ENCODE measurements at places on chromosomes 16 and 17.

DNA sequence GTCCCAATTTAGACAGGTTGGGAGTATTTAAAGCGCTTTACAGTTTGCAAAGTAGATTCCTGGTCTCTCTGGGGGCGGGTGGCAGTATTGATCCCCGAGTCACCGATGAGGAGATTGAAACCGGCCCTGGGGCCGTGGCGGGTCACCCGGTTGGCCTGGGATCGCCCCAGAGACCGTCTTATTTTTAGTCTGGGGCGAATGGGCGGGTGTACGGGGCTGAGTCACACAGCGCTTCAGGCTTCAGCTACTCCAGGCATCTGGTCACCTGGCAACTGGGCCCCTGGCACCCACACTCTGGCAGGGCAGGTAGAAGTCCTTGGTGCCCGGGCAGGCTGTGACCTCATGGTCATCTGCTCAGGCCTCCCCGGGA is 669 bp downstream of the MIEF2 start:
- DNase-seq = peak; percentile 52

DNA sequence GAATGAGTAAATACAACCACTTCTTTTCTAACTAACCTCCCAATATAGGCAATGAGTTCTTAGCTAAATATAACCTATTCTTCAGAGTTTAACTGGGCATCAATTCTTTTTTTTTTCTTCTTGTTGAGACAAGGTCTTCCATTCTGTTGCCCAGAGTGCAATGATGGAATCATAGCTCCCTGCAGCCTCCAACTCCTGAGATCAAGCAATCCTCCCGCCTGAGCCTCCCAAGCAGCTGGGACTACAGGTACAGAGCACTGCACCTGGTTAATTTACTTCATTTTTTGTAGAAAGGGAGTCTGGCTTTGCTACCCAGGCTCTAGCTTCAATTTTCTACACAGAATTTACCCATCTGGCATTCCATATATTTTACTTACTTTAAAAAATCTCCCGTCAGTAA is 1.1 kb downstream of the METTL16 start:
- DNase-seq = no peak

DNA sequence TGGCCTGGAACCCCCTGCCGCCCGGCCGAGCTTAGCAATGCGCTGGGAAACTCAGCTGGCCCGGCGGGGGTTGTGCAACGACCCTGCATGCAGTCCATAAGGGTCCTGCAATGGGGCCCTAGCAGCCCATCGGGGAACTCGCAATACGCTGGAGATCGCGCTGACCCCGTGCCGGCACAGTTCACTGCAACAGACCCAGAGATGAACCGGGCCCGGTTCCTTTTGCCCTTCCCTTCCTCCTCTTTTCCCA is 375 bp downstream of the SLC25A11 start:
- DNase-seq = no peak

DNA sequence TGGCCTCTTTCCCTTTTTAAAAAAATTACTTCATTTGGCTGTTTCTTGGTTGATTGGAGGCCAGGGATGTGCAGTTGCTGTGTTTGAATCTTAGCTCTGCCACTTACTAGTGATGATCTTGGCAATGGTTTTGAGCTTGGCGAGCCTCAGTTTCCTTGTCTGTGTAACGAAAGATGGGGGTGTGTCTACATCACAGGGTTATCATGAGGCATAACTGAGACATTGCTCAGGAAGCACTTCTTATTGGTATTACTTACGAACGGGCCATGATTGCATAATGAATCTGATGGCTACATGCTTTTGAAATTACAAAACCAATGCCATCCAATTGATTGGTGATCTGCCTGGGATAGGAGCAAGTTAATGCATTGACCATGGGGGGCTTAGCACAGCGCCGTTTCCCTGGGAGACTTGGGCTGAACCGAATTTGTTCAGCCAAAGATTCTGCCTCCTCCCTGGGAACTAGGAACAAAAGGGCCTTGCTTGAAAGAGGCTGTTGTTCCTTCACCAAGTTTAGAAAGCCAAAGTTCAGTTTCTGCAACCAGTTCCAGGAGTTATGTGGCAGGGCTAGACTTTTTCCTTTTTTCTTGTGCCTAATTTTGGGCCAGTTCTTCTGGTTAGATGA is 21.9 kb downstream of the CMIP start:
- no peak for DNase-seq

GRCh38 chr17:57783338-57783742 is 38.2 kb upstream of the CCDC182 start:
- DNase-seq = peak; percentile 76

GRCh38 chr17:74625661-74626060 is 2.1 kb upstream of the CD300E start:
- DNase-seq = no peak

GRCh38 chr17:15943971-15944758 is 765 bp upstream of the ADORA2B start:
- DNase-seq = no peak

DNA sequence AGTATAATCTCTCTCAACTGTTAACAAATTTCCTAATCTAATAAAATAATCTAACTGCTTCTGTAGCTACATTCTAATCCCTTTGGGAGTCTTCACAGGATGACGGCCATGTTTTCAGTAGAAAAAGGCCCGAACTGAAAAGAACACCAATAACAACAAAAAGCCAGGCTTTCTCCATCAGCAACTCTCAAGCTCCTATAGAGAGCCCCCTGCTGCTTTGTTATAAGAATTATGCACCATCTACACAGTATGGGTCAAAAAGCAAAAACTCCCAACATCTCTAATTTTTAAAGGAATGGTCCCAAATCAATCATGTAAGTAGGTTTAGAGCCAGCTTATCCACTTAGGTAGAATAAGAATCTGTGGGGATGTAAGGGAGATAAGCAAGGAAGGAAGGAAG is 163.6 kb upstream of the C17orf78 start:
- DNase-seq = no peak

- no peak for DNase-seq
Measured at GRCh38 chr17:61453566-61454380, 1.6 kb downstream of the TBX4 start.

GRCh38 chr16:30896261-30896888 is at the start of gene CTF1:
Gene CTF1 (plus strand): TSS chr16:30896614. CDS start chr16:30896644, 30 bp downstream.
- DNase-seq = no peak

DNA sequence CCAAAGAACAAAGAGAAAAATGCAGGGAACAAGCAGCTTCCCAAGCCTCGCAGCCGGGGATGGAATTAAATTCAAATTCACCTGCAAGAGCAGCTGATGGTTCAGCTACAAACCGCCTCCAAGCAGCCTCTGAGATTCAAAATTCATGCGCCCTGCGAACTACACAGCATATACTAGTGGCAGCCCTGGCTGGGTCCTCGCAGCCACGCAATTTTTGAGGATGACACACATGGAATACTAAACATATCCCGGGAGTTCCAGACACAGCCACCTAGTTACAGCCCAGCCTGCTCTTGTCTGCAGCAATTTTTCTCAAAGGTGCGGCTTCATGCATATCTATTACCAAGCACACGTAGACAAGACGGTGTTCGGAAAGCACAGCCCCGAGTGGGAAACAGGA is 35.9 kb upstream of the KIFC3 start:
- no peak for DNase-seq

- peak; percentile 78 for DNase-seq
Measured at GRCh38 chr17:40443196-40443987, at the start of gene IGFBP4. Gene IGFBP4 (plus strand): TSS chr17:40443450. CDS start chr17:40443736, 286 bp downstream.

DNA sequence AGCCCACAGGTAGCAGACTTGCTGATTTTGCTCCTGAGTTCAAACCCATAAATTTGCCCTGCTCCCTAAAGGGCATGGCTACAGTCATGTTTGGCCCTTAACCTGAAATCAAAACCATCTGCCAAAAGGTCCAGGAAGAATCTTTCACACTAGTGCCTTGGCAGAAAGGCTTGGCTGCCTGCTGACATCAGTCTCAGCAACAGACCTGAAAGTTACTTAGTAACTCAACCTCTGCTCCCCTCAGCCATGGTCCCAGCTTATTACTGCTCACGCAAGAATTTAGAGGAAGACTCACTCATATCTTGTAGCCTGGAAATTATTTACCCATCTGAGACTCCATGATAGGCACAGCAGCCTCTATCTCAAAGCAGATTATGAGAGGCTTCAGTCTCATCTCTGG is 98.0 kb upstream of the KIF2B start:
- DNase-seq = no peak

GRCh38 chr17:69945698-69946185 is 129.3 kb upstream of the KCNJ16 start:
- DNase-seq = no peak

DNA sequence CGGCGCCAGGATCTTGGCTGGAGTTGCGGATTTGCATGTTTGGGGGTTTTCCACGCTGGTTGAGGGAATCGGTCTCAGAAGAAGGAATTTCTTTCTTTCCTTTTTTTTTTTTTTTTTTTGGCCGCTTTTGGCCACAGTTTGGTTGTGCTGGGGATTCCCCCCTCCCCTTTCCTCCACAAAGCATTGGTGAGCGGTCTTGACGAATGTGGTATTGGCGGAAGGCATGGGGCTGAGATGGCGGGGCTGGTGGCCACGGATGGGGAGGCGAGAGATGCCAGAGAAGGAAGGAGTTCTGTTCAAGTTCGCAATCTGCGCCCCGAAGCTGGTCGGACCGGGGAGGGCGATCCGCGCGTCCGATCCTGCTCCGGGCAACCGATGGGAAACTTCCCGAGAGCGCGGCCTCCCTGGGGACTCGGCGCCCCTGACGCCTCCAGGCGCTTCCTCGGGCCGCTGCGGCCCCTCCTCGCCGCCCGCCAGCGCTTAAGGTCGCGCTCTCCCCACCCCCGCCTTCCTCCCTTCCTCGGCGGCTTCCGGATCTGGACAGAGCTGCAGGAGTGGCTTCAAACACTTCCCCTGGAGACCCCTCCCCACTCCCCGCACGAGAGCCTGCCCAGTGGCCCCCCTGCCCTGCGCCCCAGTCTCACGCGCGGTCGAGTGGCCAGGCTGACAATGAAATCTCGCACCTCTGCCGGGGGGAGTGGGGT is 43.2 kb downstream of the RAI1 start:
- peak; percentile 14 for DNase-seq

Measured in T-helper 2 cell treated with Interferon-gamma antibody and Interleukin-4, amounts not matched to agents 5 μg/mL and 100 μg/mL, for 36 hours (primary cell).